HT1080 (cell line): ENCODE measurements at places on chromosomes 3 and 15.
A peak's percentile ranks its signal among the peaks of the same experiment; 100 is the strongest.

DNA sequence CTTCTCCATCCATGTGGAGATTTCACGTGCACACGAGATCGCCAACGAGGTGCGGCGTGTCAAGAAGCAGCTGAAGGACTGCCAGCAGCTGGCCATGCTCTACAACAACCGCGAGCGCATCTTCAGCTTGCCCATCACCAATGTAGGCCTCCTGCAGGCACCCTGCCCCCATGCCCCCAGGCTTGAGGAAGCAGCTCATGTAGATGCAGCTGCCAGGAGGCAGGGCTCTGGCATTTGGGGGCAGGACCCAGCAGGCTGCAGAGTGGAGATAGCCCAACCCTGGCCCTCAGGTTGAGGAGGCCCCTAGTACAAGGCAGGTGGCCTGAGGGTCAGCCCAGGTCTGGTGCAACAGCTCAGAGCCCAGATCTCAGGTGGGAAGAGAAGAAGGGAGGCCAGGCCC is 36.4 kb downstream of the DNAH1 start:
- no peak for DNase-seq

DNA sequence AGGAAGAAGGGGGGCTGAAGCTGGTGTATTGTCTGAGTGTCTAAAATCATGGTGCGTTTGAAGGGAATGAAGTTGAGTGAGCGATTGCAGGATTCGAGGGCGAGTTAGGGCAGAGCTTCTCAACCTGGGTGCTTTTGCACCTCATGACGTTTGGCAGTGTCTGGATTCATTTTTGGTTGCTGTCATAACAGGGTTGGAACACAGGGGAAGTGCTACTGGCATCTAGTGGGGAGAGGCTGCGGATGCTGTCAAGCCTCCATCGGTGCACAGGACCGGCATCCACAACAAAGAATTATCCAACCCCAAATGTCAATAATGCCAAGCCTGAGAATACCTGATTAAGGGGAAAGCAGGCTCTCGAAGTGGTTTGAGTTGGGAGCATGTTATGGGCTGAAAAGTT is 120.0 kb downstream of the SLCO3A1 start:
- DNase-seq = no peak

GRCh38 chr15:22878103-22878502 is 39.6 kb downstream of the NIPA2 start:
- no peak for DNase-seq

DNA sequence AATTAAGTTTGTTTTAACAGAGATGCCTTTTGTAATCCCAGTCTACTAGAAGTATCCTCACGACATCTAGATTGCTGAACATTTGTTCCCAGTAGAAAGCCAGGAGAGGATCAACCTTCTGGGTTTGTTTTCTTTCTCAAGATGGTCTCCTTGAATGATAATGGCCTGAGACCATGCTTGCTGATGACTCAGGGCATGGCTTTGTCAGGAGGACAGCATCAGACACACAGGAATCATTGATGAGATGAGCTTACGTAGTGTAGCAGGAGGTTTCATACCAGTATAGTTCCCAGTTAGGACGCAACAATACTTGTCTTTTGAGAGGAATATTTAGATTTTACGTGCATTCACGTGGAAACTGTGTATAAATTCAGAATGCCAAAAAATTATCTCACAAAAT is 38.6 kb downstream of the ATP1B3 start:
- no peak for DNase-seq

DNA sequence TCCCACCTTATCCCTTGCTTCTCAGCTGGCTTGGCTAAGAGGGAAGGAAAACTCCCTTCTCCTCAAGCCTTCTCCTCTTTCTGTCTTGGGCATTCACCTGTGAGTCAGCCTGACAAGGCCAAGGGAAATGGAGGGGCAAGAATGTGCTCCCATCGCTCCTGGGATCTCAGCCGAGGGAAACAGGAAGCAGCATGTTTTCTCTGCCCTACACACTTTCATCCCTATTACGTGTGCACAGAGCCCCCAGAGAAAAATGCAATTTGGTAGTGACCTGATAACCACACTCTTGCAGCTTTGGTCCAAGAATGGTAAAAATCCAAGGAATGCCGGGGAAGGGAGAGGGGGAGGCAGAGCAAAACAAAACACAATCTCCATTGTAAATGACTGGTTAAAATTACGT is 32.9 kb upstream of the MTMR10 start:
- peak; percentile 92 for DNase-seq

GRCh38 chr3:127751163-127751621 is 71.1 kb downstream of the MGLL start:
- peak; percentile 59 for DNase-seq

- DNase-seq = no peak
Measured at GRCh38 chr3:37441689-37442088, 267.3 kb upstream of the LRRFIP2 start.
